ENCODE measurements at places on chromosomes 3 and 15. TPM values are rescaled to one million over a fixed set of nuclear protein-coding genes. Genes with fewer than 3 reads are reported as not detected.

The CCR2 gene
- total RNA-seq: not detected

DNA sequence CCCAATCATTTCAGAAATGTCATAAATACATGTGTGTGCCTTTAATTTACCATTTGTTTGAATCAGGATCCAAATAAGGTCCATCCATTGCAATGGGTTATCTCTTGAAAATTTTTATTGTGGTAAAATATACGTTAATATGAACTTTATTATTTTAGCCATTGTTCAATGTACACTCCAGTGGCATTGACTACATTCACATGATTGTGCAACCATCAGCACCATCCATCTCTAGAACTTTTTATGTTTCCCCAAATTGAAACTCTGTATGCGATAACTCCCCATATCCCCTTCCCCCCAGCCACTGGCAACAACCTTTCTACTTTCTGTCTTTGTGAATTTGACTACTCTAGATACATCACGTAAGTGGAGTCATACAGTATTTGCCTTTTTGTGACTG, 12.0 kb downstream of the CRTAP start:
- no peak overlapping the region for H3K27ac ChIP-seq
- no peak for DNase-seq
- H3K4me3 ChIP-seq: no peak overlapping the region
- peaks cover 9% of the 10 kb centered on the region for H3K36me3 ChIP-seq

DNA sequence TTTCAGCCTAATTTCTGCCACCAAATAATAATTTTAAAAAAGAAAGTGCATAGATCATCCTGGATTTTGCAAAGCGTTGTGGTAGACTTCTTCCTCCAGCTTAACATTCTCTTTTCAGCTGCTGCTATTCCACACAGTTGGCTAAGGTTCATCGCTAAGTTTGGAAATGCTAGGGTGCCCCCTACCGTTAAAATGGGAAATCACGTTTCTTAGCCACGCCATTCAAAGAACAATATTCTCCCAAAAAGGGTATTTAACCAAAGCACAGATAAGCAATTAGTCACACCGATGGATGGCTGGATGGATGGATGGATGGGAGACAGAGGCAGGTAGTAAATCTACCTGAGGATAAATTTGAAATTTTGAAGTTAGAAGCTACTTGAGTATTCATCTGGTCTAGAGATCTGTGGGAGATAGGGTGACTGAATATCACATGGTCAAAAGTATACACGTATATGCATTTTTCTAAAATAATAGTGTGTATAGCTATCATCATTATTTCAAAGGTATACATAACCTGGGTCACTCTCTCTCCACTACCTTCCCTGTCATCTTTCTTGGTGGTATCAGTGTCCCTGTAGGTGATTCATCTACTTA, 67.2 kb downstream of the EFHB start:
- no peak overlapping the region for H3K4me3 ChIP-seq
- no peaks in the 10 kb centered on the region for H3K4me1 ChIP-seq
- no peak overlapping the region for H3K27ac ChIP-seq
- H3K36me3 ChIP-seq: no peaks in the 10 kb centered on the region
- H3K27me3 ChIP-seq: peaks cover 3% of the 10 kb centered on the region

- H3K27me3 ChIP-seq: no peaks in the 10 kb centered on the region
- no peaks in the 10 kb centered on the region for H3K36me3 ChIP-seq
- no peak overlapping the region for H3K27ac ChIP-seq
- DNase-seq: no peak
Observed at GRCh38 chr15:96670389-96670788, 339.9 kb downstream of the NR2F2 start.

- no peak overlapping the region for H3K27ac ChIP-seq
- DNase-seq: no peak
- H3K27me3 ChIP-seq: no peaks in the 10 kb centered on the region
- no peaks in the 10 kb centered on the region for H3K4me1 ChIP-seq
- H3K36me3 ChIP-seq: no peaks in the 10 kb centered on the region
Observed at GRCh38 chr3:87033205-87033604, 42.3 kb upstream of the VGLL3 start.

- H3K27me3 ChIP-seq: peaks cover 7% of the 10 kb centered on the region
- H3K4me3 ChIP-seq: no peak overlapping the region
- no peaks in the 10 kb centered on the region for H3K4me1 ChIP-seq
- DNase-seq: no peak
- H3K27ac ChIP-seq: no peak overlapping the region
Observed at GRCh38 chr3:11240496-11240895, 31.7 kb upstream of the ATG7 start.

DNA sequence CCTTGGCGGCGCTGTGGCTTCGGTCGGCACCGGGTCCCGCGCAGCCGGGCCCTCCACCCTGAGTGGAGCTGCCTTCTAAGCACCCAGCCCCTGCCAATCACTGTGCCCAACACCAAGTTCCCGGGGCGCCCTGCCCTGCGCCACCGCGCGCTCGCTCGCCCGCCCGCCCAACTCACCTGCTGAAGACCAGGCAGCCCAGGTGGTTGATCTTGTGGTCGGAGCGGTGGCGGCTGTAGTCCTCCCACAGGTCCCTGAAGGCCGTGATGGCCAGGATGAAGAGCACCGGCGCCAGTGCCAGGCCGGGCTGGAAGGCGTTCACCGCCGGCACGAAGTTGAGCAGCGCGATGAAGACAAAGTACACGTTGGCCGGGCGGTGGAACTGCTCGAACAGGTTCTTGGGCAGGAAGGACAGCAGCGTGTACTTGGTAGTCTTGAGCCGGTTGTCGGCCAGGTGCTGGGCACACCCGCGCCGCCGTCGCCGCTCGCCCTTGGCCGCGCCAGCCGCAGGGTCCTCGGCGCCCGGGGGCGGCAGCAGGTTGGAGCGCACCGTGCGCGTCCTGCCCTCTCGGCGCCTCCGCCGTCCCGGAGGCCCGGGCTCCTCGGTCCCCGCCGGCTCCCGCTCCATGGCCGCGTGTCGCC, 536 bp downstream of the ATP10A start:
- H3K27me3 ChIP-seq: peaks cover 87% of the 10 kb centered on the region
- no peak for DNase-seq
- H3K36me3 ChIP-seq: no peaks in the 10 kb centered on the region
- H3K27ac ChIP-seq: no peak overlapping the region
- peak overlapping the region; percentile 71 for H3K4me3 ChIP-seq

- H3K4me1 ChIP-seq: peaks cover 14% of the 10 kb centered on the region
- no peaks in the 10 kb centered on the region for H3K36me3 ChIP-seq
- DNase-seq: no peak
- peak overlapping the region; percentile 70 for H3K27ac ChIP-seq
Observed at GRCh38 chr3:133742351-133743091, 3.7 kb upstream of the TF start.

DNA sequence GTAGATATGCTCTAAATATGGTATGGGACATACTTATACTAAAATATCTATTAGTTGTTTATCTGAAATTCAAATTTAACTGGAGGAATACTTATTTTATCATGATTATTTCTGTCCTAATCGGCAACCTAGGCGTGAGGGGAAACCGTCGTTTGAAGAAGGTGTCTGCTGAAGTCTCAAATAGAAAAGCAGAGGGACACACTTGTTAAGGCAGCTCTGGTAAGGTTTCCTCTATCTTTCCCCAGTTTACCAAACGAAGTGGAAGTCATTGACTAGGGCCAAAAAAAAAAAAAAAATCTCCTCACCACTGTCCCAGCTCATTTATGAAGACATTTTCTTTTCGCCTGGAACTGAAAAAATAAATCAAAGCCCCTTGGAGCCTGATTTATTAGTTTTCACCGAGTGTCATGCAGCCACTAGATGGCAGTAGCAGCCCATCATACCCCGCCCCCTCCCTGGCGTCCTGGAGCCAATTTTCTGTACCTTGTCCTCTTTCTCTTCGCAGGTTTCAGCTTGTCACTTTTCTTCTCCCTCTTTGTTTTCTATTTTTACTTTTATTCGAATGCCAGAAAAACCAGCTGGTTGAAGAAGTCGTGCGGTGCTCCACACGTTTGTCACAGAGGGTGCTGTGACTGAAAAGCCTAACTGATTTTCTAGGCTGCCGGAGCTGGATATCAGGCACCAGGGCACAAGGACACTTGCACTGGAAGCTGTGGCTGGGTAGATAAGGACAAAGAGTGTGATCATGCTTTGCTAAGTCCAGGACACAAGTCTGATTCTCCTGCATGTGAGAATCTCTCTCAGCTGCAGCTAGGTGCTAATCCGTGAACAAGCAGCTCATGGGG, 238.7 kb downstream of the ZPLD1 start:
- H3K27me3 ChIP-seq: no peaks in the 10 kb centered on the region
- H3K4me1 ChIP-seq: peaks cover 33% of the 10 kb centered on the region
- peak; percentile 58 for DNase-seq
- no peaks in the 10 kb centered on the region for H3K36me3 ChIP-seq
- peak overlapping the region; percentile 76 for H3K4me3 ChIP-seq

GRCh38 chr15:100703671-100704070, 101.3 kb downstream of the ASB7 start:
- no peak overlapping the region for H3K27ac ChIP-seq
- H3K4me1 ChIP-seq: peaks cover 1% of the 10 kb centered on the region
- peaks cover 26% of the 10 kb centered on the region for H3K27me3 ChIP-seq
